Lung (tissue), 17 donors: ENCODE measurements at places on chromosomes 16 and 17. TPM values are rescaled to one million over a fixed set of nuclear protein-coding genes. Genes with fewer than 3 reads are reported as not detected.

Gene PLA2G10
- 0.40 TPM for total RNA-seq

GRCh38 chr16:24018485-24018884 is 182.7 kb downstream of the PRKCB start:
- no peak for DNase-seq

Gene PPP1R27
- total RNA-seq: not detected

Gene CLDN7
- 171 TPM for total RNA-seq

Gene SCN4A
- 0.49 TPM for total RNA-seq

GRCh38 chr16:1082266-1082951 is 9.9 kb downstream of the SSTR5 start:
- no peak for DNase-seq

Gene SLC12A3
- not detected for total RNA-seq

- no peak for DNase-seq
These were observed 31.5 kb downstream of the RAB11FIP3 start for GRCh38 chr16:456891-457483.

Gene GPR179
- 0.17 TPM for total RNA-seq

Gene ZNF821
- 9.8 TPM for total RNA-seq

DNA sequence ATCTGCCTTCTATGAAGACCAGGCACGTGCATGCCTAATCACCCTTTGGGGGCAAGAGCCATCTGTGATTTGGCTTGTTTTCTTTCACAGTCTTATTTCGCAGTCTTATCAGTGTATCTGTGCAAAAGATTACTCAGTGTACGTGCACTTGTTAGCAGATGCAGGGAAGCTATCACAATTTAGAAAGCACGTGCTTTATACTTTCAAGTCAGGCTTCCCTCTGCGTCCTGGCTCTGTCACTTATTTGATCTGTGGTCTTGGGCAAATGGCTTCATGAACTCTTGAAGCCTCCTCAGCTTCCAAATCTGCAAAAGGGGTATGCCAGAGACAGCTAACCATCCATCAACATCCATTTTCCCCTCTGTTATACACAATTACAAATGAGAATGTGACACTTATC is 246.4 kb downstream of the XYLT1 start:
- DNase-seq: no peak

Gene TBC1D3I
- total RNA-seq: not detected

- no peak for DNase-seq
These were observed 14.2 kb upstream of the CCL8 start for GRCh38 chr17:34305061-34305460.

DNA sequence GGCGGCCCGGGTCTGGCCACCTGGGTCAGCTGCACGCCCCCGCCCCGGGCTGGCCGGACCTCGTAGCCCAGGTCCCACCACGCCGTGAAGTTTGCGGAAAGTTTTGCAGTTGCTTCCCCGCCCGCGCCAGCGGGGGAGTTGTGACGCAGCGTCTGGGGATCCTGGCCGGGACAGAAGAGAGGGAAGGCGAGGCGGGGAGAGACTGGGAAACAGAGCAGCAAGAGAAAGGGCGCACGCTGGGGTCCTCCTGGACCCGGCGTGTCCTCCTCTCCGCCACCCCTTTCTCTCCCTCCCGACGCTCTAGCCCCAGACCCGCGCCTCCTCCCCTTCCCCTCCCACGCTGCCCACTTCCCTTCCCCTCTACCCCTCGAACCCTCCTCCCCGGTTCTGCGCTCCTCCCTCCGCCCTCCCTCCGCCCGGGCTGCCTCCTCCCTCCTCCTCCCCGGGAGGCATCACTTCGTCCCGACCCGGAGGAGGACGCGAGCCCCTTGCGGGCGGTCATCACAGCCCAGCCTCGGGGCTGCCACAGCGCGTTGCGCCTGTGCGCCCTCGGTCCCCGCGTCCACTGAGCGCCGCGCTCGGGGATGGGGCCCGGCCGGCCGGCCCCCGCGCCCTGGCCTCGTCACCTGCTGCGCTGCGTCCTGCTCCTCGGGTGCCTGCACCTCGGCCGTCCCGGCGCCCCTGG is at the start of gene MRC2:
Gene MRC2 (plus strand): TSS at position 452 of the 685 bp plus-strand sequence. CDS start 133 bp downstream, at position 585.
- peak; percentile 91 for DNase-seq

Gene CA7
- not detected for total RNA-seq

DNA sequence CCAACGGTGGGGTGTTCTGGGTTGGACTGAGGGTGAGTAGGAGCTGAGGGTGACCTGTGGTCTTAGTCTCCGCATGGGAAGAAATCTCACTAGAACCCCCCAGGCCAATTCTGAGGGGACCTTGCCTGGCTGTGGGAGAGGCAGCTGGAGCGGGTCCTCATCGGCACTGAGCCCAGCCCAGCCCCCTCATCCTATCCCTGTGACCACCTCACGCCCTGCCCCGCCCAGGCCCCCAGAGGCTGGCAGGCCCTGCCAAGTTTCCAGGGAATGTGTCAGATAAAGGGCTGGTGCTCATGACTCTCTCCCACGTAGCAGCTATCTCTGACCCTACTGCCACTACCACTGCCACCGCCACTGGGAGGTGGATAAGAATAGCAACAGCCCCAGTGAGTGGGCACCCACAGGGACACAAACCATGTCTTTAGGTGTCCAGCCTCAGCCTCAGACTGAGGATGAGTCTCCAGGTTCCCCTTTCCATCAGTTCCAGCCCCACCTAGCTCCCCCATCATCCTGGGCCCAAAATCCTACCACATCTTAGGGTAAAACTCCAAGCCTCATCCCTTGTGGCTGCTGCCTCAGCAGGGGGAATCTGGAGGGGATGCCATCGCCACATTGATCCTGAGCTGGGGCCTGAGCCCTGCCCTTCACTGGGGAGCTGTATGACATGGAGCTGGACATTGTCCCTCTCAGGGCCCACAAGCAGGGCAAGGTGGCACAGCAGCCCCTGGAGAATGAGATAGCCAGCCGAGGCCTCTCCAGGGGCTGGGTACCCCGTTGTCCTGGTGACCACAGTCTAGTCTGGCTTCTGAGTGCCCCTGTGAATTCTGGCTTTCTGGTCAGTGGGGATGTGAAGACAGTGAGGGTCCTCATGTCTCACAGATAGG is 14.9 kb downstream of the CDH16 start:
- no peak for DNase-seq

Gene MEIOC
- total RNA-seq: not detected

GRCh38 chr17:7673239-7673638 is 14.1 kb downstream of the TP53 start:
- no peak for DNase-seq

Gene FAM20A
- total RNA-seq: 69.7 TPM

- no peak for DNase-seq
These were observed 41.8 kb downstream of the NLRC5 start for GRCh38 chr16:57031156-57031555.

Gene RFNG
- 37.5 TPM for total RNA-seq

- DNase-seq: no peak
These were observed 118.2 kb upstream of the ZNF750 start for GRCh38 chr17:82957961-82958561.

DNA sequence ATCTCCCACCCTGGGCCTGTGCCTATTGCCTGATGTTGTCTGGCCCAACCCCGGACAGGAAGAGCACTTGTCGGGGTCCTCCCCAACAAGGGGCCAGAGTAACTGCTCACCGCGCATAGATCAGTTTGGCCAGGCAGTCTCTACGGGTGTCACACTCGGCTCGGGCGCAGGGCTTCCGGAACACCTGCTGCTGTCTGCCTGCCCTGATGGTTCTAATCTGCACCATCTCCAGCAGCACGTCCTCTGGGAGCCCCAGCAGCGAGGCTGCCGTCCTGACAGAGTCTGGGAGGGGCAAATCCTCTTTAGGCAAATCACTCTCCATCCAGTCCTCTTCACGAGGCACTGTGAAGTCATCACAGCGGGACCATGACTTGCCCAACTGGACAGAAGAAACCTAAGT is 24.0 kb downstream of the MYO19 start:
- DNase-seq: no peak

- no peak for DNase-seq
These were observed 303.0 kb upstream of the ZFHX3 start for GRCh38 chr16:73350707-73351452.

- DNase-seq: no peak
These were observed 30.9 kb downstream of the PGS1 start for GRCh38 chr17:78409191-78409928.

GRCh38 chr17:77492446-77493237 is 351.9 kb downstream of the SEC14L1 start:
- DNase-seq: peak; percentile 9

Gene HBA1
- 627 TPM for total RNA-seq

GRCh38 chr16:28882551-28883160 is 4.4 kb downstream of the ATP2A1 start:
- peak; percentile 7 for DNase-seq

Gene GDPD3
- 5.1 TPM for total RNA-seq

DNA sequence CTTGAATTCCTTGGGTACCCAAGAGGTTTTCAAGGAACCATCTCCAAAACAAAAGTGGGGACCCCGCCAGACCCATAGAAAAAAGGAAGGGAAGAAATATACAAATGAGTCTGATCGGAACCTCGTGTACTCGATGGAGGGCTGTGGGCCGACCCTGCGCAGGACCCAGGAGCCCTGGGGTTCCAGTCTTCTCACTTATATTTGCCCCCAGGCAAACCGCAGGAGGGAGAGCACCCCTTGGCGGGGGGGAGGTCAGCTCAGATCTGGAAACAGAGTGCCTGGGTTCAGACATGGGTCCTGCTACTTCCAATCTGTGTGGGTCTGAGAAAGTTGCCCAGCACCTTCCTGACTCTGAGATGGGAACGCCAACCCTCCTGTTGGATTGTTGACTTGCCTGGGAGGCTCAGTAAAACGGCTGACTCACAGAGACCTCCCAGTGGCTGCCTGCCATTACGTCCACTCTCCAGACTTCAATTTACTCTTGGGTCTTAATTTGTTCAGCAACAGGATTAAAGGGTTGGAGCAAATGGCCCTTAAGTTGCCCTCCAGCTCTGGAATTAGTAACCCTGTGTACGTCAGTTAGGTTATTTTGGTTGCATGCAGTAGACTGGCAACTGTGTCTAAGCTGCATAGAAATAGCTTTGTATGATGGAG is 24.9 kb upstream of the CACNG4 start:
- no peak for DNase-seq

- peak; percentile 95 for DNase-seq
These were observed 58.5 kb downstream of the TMEM235 start for GRCh38 chr17:78289802-78290363.

Gene TM4SF5
- not detected for total RNA-seq

Gene GPR142
- not detected for total RNA-seq

Gene CPNE7
- 0.65 TPM for total RNA-seq

DNA sequence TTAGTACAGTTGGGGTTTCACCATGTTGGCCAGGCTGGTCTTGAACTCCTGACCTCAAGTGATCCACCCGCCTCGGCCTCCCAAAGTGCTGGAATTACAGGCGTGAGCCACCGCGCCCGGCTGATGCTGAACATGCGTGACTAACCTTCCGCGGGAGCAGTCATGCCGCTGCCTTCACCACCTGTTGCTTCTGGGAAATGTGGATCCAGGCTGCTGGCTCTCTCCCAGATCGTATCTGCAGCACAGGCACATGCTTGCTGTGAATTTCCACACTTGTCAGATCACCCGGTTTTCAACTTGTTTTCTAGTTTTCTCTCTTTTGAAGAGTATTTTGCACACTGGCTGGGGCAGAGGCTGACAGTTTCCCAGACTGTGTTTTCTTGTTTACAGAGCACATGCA is 97.9 kb downstream of the ADCY9 start:
- no peak for DNase-seq

Gene TOX3
- total RNA-seq: 2.2 TPM

DNA sequence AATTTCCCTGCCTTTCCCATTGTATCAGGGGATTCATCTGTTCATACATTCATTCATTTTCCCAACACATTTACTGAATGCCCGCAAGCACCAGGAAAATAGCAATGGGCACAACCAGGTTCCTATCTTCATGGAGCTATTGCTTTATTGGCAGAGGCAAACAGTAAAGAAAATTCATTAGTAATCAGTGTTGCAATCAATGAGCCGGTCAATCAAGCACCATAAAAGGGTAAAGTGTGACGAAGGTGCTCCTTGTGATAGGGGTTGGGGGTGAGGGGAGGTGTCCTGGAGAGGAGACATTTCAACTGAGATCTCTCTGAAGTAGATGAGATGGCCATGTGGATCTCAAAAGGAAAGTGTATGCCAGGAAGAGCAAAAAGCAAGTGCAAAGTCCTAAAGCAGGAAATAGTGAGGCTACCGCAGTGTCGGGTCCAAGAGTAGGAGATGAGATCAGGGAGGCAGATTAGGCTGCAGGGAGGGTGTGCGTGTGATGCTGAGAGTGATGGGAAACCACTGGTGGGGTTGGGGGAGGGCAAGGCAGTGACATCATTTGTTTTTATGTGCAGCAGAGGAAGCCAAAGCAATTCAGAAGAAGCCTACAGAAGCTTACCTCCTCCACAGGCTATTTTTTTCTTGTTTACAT is 28.4 kb downstream of the CDH13 start:
- DNase-seq: no peak

- no peak for DNase-seq
These were observed 9.2 kb downstream of the HS3ST6 start for GRCh38 chr16:1908983-1909382.

DNA sequence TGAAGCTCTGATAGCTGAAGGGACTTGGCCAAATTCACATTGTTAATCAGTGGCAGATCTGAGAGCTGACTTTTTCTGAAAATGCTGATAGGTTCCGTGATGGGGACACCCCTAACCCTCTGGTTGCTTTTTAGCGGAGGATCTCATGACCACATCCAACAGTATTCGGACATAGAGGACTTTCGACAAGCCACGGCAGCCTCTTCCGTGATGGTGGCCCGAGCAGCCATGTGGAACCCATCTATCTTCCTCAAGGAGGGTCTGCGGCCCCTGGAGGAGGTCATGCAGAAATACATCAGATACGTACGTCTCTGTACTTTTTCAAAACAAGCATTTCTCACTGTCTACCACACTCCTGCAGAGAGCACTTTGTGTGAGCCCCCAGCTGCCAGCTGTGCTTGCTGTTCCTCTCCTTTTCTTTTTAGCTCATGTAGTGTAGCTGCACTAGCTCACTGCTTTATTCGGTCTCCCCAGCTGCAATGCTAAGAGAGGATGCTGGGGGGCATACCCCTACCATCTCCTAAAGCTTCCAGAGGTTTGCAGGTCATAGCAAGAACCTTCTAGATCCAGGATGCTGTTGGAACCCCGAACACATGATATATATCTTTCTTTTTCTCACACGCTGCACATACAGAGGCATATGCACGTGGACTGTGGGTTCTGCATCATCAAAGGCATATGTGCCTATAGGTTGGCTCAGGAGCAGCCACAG is 14.2 kb upstream of the NFATC3 start:
- no peak for DNase-seq

Gene NR1D1
- total RNA-seq: 19.4 TPM

DNA sequence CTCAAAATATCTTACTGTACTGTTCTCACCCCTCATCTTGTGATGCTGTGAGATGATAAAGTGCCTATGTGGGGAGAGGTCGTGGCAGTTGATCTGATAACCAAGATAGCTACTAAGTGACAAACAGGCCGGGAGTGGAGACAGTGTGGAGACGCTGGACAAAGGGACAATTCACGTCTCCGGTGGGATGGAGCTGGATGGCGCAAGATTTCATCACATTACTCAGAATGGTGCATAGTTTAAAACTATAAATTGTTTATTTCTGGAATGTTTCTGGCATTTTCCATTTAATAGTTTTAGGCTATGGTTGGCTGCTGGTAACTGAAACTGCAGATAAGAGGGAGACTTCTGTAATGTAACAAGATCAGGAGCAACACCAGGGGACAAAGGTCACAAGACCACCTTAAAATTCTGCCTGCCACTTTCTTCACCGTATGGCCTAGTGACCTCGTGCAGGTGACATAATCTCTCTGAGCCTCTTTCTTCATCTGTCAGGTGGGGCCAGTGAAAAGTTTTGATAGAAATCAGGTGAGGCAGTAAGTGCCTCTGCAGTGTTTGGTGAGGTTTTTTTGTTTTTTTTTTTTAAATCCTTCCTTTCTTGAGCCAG is 54.4 kb upstream of the LGALS9 start:
- DNase-seq: peak; percentile 34
